NCI-H1092 (cell line): ENCODE measurements at places on chromosomes 1 and 21.

- no peak for DNase-seq
Measured at GRCh38 chr21:17066006-17066405, 446.8 kb upstream of the CXADR start.

DNA sequence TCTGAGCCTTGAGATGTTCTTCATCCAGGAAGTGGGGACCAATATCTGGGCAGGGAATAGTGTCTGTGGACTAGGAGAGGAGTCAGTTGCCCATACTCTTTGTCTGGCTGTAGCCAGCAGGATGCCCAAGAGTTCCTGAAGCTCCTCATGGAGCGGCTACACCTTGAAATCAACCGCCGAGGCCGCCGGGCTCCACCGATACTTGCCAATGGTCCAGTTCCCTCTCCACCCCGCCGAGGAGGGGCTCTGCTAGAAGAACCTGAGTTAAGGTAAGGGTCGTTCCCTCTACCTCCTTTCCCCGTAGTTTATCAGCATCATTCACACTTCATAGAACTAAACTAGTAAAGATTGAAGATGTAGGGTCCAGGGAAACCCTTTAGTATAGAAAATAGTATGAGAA, 3.4 kb upstream of the PPOX start:
- DNase-seq = no peak

- DNase-seq = no peak
Measured at GRCh38 chr1:220957233-220957605, 78.0 kb downstream of the HLX start.

- no peak for DNase-seq
Measured at GRCh38 chr1:84159533-84160240, 15.6 kb downstream of the PRKACB start.

DNA sequence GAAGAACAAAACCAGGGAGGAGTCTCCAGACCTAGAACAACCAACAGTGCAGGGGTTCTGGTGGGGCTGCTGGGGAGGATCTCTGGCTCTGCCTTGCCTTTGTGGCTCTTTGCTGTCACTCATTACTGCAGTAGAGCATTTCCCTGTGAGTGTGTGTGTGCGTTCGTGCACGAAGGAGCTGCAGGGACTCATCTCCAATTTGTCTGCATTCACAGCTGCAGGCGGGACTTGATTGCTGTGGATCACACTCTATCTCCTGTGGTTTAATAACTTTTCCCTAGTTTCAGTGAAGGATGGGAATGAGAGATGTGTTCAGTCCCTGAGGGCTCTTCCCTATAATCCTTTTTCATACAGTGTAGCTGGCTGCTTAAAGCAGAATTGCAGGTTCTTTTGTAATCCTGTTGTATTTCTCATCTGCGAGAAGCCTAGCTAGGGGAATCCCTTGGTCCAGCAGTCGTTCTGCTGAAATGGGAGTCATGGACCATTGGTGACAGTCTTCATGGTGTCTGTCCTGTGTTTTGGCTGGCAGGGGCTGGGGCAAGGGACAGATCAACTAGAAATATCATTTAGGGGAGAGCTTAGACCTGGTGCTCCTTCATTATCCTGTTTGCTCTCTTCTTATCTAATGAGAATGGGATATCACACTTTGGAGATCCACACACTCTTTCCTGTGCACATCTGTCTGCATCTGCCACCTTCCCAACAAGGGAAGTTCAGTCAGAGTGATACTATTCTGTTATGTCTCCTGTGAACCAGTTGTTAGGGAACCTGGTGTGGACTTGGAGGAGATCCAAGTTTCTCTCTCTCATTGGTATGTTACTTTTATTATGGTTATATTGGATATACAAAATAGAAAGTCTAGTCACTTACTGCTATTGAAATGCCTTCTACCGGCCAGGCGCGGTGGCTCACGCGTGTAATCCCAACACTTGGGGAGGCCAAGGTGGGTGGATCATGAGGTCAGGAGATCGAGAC, 3.0 kb downstream of the PCP4L1 start:
- DNase-seq = no peak

- no peak for DNase-seq
Measured at GRCh38 chr1:8377271-8377981, 59.5 kb downstream of the SLC45A1 start.

- DNase-seq = no peak
Measured at GRCh38 chr1:218694636-218695035, 349.5 kb downstream of the TGFB2 start.

DNA sequence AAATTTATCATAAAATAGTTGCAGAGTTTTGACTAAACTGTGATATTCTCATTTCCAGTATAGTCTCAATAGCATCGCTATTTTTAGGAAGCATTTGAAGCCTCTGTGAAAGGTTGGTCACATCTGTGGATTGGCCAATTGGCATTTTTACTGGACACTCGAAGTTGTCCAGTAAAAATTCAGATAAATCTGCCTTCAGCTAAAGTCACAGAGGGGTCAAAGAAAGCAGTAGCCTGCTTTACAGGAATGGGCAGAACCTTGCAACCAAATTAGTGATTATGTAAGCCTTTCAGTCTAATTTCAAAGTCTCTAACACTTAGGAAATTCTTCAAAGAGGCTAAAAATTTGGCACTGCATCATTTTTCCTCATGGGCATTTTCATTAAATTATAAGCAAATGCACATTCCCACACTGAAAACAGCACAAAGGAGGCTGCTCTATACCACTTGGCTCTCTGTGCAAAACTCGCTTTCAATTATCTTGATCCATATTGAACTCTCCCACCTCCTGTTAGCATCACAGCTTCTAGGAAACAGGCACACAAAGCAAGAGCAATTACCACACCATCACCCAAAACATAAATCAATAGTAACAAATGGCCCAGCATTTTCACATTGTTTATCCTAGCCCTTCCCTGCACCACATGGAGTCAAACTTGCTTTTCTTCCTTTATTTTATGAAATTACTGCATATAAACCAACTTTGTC, 318.5 kb upstream of the DUSP10 start:
- no peak for DNase-seq

- no peak for DNase-seq
Measured at GRCh38 chr1:15189692-15190370, 36.3 kb downstream of the TMEM51 start.

DNA sequence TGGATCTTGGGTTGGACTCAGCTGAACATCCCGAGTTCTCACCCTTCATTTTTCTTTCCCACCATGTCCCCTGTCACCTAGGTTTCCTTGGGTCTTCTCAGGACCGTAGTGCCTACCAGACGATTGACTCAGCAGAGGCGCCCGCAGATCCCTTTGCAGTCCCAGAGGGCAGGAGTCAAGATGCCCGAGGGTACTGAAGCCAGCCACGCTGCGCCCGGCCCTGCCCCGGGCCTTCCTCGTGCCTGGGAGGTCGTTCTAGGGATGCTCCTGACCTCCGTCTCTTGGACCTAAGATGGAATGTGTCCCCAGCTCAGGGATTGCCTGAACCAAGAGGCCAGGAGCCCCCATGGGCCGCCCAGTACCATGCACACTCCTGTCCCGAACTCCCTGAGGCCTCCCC, 12.0 kb upstream of the C1orf167 start:
- DNase-seq = no peak

DNA sequence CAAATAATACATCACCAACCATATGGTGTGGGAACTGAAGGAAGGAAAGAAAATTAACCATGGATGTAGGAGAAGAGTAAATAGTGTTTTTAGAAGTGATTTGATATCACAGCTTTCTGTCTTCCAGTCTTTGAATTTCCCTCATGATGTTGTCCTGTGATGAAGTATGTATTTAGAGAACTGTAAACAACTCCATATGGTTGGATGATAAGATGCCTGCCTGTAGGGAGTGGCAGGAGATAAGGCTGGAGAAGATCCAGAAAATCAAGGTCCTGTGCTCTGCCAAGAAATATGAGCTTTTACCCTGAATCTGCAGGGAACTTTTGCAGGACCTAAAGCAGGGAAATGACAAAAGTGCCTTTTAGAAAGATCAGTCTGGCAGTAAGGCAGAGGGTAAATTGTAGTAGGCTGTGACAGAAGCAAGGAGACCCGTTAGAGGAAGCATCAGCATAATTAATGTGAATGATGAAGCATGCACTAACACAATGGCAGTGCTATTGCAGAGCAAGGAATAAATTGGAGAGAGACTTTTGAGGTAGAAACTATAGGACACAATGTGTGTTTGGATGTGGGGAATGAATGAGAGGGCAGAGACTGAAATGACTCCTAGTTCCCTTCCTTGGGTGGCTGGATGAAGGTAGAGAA, 21.9 kb downstream of the CEPT1 start:
- DNase-seq = peak; percentile 3

GRCh38 chr1:8189931-8190483, 127.9 kb upstream of the SLC45A1 start:
- no peak for DNase-seq

DNA sequence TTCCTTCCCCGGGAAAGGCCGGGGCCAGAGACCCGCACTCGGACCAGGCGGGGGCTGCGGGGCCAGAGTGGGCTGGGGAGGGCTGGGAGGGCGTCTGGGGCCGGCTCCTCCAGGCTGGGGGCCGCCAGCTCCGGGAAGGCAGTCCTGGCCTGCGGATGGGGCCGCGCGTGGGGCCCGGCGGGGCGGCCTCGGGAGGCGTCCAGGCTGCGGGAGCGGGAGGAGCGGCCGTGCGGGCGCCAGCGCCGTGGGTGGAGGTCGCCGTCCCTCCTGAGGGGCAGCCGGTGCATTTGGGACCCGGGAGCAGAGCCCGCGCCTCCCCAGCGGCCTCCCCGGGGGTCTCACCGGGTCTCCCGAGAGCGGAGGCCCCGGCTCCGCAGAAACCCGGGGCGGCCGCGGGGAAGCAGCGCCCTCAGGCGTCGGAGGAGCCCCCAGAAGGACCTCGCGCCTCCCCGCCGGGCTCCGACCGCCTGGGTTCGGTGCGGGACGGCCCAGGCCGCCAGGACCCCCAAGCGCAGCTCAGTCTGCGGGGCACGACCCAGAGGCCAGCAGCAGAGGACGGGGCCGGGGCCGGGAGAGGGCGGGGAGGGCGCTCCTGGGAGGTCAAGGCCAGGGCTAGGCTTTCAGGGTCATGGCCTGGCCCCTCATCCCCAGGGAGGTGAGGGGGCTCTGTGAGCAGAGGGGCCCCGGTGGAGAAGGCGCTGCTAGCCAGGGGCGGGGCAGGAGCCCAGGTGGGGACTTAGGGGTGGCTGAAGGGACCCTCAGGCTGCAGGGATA, 7.2 kb upstream of the SLX9 start:
- DNase-seq = no peak

GRCh38 chr1:175947771-175948170, 204.4 kb upstream of the TNR start:
- DNase-seq = no peak

GRCh38 chr1:32868085-32868484, 2.6 kb downstream of the FNDC5 start:
- DNase-seq = no peak

DNA sequence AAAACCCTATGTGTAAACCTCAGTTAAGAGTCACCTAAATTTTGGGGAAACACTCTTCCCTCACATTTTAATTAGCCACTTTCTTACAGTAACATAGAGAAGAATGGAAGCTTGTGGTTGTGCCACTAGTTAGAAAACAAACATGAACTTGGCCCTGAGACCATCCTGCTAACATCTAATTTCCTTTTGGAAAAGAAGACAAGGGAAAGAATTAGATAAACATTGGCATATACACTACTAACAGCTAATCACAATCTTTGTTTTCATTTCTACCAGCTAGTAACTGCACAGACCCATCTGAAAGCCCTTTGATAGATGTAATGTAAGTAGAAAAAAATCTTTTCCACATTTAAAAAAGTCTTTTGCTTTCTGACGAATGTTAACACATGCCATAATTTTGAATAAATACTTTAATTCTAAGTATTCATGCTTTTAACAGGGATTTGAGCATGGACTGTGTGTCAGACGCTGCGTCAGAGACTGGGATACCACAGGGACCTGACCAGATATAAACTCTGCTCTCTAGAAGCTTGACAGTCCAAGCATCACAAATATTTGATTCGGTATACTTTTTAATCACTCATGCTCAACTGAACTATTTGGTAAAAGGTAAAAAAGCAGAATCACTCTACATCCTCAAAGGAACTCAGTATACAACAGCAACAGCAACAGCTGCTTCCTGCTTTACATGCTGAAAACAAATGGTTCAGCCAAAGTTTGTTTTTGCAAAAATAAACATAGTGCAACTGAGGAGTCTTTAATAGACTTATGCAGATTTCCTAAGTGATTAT, 30.2 kb downstream of the DPH5 start:
- no peak for DNase-seq

GRCh38 chr1:15681349-15682292, 2.5 kb upstream of the PLEKHM2 start:
- DNase-seq = no peak

GRCh38 chr1:231799363-231799986, 172.9 kb downstream of the DISC1 start:
- DNase-seq = no peak

- no peak for DNase-seq
Measured at GRCh38 chr1:16137890-16138467, 17.9 kb downstream of the EPHA2 start.

GRCh38 chr1:60716472-60716871, 365.9 kb upstream of the NFIA start:
- no peak for DNase-seq

DNA sequence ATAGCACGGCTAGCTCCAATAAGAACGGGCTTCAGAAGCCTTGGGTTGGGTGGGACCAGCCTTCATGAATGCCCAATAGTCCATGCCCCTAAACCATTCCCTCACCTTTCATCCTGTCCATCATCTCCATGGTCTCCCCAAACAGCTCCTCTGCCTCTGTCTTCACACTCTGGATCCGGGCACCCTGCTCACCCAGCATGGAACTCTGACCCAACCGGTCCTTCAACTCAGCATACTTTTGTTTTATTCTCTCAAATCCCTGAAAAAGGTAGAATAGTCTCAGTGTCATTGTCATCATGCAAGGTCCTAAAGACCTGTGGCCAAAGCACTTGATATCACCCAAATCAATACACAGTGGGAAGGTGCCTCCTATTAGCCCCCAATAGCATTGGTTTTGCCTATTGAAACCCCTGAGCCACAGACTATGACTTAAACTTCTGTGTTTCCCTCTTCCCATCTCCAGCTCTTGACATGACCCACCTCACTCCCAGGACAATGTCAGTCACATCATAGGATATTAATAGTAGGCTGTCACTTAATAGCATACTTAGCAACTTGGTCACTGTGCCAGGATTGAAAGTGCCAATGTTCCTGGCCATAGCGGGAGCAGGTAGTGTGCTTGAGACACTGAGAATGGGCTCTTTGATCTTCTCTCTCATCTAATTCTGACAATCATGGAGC, 33.0 kb downstream of the CAMK1G start:
- DNase-seq = no peak

DNA sequence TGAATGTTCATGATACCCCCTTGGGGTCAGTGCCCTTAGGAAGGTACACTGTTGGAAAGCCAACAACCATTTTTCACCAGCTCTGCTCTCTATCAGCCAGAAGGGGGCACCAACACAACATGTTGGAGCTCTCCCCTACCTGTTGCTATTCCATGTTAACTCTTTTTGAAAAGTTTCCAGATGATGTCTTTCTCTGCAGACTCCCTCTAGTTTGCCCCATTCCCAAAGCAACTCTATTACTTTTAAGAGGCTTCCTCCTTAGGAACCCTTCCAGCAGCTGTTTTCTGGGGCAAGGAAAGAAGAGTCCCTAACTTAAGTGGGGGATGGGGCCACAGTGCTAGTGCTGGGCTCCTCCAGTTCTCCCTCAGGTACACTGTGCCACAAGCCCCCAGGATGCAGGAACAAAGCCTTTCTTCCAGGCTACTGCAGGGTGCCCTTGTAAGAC, 22.9 kb upstream of the NDC1 start:
- DNase-seq = no peak

- no peak for DNase-seq
Measured at GRCh38 chr1:20511518-20512428, 3.8 kb upstream of the MUL1 start.

- DNase-seq = no peak
Measured at GRCh38 chr1:5286244-5286643, 631.8 kb downstream of the AJAP1 start.
